GDM1 (cell line): ENCODE measurements at places on chromosomes 6 and 20.

GRCh38 chr6:166488076-166488685 lies 98.3 kb downstream of the RAMACL start:
- DNase-seq, result peak; percentile 82

DNA sequence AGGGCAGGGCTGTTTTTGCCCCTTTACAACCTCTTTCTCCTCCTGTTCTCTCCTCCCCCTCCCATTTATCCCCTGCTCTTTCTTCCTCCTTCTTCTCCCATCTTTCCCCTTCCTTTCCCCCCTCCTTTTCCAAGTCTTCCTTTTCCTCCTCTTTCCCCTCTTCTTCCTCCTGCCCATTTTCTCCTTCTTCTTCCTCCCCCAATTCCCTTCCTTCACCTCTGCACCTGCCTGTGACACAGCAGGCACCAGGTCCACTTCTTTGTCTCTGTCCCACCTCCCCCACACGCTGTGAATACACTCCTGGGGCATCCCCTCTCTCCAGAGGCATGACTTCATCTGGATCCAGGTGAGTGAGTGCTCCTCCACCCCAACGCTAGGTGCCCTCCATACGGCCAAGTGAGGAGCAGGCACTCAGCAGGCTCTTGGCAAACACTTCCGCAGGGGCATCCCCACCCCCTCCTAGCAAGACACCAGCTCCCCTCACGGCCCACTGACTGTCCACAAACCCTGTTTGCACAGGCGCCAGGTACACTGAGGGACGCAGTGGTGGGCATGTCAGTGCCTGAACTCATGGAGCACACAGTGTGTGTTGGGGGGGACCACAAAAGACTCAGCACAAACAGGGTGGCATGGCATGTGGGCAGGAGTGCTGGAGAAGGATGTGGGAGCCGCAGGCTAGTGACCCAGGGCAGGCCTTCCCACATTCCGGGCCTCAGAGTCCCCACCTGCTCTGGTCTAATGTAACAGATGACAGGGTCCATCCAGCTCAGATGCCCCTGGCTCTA lies 10.7 kb upstream of the TLDC2 start:
- no peak for DNase-seq

DNA sequence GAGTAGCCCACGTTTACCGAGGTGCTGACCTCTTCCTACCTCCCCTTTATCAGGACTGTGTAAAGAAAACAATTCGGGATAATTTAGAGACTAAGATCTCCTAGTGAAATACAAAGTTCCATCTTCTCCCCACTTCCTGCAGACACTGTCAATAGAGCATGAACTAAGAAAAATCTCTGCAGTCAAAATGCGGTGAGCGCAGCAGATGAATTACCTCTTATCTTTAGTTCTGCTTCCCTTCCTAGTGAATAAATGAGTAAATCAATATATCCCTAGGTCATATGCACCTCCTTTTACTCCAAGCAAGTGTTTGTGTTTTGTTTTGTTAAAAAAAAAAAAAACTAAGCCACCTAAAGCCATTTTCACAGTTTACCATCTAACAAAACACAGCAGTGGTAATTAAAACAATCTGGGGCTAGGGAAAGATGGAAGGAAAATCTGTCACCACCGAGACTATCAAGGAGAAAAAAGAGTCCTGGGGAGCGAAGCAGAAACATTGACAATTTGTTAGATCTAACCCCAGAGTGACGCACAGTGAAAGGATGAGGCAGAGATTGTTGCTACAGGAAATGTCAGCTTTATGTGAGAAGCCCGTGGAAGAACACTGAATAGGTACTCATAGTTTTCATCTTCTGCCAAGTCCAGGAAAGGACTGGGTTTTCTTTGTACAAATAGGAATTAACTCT lies 159.4 kb upstream of the SPTLC3 start:
- DNase-seq, result no peak

GRCh38 chr20:35311409-35311808 lies 19.2 kb upstream of the FAM83C start:
- no peak for DNase-seq

DNA sequence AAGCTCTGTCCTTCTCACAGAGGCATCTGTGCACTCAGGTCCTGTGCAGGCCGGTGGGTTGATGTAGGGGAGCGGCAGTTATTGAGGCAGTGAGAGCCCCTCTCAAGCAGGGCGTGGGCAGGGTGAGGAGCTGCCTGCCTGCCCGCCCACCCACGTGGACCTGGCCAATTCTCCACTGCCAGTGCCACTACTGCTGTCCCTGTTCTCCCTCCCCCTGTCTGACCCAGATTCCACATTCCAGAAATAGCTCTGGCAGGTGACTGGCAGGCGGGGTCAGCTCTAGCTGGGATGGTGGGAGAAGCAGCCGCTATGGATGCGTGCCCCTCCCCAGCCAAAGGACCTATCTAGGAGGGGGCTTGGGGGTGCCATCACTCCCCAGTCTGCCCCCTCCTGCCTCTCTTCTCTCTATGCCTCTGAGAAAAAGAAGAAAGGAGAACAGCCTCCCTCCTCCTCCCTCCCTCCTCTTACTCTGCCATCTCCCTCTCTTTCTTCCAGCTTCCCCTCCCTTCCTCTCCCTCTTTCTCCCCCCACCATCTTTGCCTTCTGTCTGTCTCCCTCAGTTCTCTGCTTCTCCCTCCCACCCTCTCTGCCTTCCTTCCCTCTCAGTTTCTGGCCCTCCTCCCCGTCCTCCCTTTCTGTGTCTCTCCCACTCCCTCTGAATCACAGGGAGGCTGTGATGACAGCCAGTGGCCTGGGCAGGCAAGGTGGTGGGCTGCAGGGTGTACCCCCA lies 86.5 kb upstream of the MYL9 start:
- DNase-seq, result no peak

DNA sequence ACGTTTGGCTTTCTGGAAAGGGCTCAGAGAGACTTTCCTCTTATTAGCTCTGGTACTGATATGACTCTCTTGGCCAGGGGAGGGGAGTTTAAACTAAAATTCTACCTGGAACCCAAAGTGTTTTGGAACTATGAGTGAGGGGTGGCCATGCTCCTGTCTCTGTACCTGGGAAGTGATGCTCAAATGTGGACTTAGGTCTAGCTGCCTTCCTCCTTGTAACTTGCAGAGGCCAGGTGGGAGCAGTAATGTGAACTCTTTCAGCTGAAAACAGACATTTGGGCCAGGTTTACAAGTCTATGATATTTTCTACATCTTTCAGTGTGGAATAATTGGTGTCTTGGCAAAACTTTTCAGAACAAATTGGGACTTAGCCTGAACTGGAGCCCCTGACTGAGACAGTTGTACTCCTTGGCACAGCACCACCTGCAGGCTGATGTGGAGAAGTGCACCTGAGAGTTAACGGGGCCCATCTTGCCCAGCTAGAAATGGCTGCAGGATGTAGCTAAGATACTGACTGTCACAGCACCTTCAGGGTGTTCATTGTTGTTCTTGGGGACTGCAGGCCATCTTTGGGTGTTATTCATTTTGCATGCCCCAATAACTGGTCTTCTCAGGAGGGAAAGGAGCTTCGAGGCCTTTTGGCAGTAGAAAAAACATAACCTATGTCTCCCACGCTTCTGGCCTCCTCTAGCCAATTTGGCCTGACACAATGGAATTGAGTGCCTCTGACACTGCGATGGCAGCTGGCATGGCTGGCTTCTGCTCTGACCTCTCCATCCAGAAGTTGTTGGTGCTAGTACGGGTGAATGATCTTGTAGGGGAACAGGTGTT lies 37.1 kb downstream of the CD109 start:
- DNase-seq, result peak; percentile 56

DNA sequence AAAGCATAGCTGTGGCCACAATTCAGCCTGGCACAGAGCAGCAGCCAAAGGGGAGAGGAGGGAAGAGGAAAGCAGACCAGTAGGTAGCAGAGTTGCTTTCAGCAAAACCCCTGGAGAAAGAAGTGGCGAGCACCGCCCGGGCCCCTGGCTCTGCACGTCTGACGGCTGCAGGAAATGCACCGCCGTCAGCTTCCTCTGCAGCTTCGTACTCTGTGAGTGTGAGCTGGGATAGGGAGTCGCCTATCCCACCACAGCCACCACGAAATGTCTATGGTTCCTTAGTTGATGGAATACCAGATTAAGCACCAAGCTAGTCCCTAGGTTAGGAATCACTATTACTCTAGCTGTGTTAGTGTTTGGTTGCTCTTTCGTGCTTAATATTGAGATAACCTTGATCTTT lies 79.9 kb upstream of the NAA20 start:
- DNase-seq, result peak; percentile 57

DNA sequence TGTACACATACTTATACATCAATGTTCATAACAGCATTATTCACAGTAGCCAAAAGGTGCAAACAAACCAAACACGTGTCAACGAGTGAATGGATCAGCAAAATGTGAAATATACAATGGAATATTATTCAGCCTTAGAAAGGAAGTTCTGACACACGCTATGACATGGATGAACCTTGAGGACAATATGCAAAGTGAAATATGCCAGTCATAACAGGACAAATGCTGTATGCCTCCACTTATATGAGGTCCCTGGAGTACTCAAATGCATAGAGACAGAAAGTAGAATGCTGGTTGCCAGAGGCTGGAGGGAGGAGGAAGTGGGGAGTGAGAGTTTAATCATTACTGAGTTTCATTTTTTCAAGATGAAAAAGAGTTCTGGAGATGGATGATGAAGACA lies 37.8 kb upstream of the IGF2R start:
- no peak for DNase-seq

DNA sequence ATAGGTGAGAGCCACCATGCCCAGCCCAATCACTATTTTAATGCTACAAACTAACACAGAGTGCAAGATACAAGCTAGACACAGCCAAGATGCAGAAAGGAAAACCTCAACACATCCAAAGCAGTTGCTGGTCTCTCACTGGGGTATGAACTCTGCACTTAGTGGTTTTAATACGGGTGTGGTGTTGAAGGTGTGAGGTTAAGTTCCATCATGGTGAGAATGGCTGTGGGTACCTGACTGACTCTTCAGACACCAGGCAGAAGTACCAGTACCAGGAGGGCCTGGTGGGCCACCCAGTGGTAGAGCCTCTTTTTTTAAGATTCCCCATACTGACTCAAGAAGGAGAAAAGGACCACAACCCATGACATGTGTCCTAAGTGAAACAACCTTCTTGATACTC lies 13.0 kb downstream of the GNAS-AS1 start:
- DNase-seq, result no peak

- no peak for DNase-seq
Observed at GRCh38 chr20:9021699-9022098, 47.2 kb upstream of the PLCB4 start.

- no peak for DNase-seq
Observed at GRCh38 chr20:43937591-43937990, 22.9 kb downstream of the TOX2 start.
